ENCODE measurements at places on chromosomes 7 and 10.

DNA sequence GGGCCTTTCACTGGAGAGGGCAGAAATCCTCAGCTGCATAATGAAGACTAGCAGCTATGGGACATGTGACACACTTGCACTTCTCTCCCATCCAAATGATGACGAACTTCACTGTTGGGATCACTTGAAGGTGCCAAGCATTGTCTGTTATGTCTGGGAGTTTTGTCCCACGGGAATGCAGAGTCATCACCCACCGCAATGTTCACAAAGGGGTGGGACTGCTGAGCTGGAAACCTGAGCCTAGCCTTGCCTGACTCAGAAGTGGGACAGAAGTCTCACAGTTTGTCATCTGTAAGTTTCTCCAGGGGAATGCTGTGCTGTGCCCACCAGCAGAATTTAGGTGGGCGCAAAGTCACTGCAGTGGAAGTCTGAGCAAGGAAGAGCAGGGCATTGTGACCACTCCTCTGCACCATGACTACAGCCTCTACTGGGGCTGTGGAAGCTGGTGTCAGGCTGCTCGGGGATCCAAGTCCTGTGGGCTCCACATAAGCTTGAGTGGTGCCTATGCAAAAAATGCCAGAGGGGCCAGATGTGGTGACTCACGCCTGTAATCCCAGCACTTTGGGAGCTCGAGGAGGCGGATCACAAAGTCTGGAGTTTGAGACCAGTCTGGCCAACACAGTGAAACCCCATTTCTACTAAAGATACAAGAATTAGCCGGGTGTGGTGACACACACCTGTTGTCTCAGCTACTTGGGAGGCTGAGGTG, 472.0 kb upstream of the CNTNAP2 start:
- DNase-seq: peak; percentile 3

DNA sequence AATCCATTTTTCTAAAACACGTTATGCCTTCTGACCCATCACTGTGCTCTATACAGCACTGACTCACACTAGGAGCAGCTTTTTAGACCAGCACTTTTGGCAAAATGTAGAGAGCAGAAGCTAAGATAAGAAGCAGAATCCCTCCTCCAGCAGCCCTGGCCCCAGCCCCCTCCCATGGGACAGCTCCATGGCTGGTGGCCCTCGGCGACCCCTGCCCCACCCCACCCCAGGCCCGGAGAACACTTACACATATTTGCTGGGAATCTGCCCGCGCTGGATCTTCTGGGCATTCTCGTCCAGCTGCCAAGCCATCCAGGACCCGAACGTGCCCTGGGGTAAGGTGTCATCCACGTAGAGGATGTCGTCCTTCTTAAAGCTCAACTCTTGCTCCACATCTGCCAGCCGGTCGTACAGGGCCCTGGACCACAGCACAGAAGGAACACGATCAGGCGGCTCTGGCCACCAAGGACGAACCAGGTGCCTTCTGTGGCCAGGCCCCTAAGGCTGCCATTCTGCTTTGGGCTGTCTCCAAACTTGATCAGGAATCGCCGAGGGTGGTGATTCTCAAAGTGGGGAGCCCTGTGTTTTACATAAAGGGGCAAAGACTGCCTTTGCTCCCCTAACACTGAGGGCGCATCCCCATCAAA, 119.9 kb downstream of the DLG5 start:
- no peak for DNase-seq

DNA sequence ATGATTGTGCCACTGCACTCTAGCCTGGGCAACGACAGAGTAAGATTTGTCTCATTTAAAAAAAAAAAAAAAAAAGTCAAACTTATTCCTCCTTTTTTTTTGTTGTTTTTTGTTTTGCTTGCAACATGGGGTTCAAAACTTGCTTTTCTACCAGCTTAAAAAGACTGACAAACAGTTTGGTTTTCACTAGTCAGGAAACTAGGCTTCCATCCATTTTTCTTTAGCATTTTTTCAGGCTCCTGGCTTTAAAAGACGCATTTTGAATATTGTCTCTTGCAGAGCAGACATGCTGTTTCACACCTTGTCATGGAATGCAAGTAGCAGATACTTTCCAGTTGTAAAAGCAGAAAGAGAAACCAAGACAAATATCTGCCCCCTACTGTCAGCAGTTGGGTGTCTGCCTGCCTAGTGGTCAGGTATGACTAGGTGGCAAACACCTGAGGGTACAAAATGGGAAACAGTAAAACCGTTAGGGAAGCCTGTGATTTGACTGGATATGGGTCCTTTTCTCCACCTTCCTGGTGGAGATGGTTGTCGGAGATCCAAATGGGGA, 139.9 kb downstream of the CCDC71L start:
- DNase-seq: no peak

DNA sequence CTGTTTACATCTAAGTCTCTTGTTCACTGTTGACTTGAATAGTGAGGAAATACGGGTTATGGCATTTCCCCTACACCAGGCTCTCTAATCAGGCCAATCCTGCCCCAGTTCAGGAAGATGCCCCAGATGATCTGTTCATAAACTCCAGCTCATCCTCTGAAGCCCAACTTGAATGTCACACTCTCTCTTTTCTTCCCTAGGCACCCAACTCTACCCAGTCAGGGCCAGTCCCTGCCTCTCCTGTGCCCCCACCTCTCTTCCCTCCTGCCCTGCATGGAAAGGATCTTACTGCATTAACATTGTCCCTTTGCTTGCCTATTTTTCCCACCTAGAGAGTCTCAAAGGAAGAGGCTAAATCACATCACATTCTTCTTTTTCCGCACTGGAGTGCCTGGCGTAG, 10.6 kb upstream of the TRPV6 start:
- no peak for DNase-seq

GRCh38 chr7:128879939-128880746, 17.5 kb downstream of the ATP6V1F start:
- DNase-seq: peak; percentile 94

DNA sequence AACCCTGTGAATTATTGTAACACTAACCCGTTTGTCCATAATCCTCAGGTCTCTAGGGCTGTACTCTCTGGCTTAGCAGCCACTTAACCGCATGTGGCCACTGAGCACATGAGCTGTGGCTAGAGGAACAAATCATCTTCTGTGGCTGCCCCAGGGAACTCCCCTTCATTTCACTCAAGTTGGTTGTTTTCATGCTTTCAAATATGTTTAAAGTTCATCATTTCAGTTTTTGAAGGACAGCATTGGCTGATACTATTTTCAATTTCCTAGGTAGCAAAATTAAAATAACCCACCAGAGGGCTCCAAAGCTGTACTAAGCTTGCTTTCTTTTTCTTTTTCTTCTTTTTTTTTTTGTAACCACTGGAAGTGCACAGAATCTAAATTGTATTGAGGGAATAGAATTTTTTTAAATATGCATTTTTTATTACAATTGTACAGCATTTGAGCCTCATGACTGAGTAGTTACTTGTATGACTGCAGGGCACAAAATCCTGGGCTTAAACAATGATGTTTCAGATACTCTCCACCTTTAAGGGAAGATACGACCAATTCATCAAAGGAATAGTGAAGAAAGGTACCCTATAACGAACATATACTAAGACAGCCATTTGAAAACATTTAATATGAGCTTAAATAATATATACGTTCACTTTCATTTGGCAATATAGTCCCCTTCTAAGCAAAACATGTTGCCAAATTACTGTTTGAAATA, 38.6 kb downstream of the MRC1 start:
- DNase-seq: peak; percentile 42

DNA sequence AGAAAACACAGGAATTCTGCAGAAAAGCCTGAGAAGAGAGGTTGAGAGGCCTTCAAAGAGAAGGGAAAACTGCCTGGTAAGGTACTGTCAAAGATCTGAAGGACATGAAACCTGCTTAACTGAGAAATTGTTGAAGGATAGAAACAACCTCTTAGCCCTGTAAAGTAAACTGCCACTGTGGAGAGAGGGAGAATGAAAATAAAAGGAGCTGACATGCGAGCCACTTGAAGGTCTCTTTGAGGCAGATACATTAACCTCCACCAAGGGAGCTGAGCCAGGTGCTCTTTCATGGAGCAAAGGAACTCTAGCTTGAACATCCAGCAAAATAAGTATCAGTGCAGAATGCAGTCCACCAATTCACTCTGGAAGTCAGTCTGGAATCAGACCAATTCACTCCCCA, 108.8 kb upstream of the FEZF1 start:
- DNase-seq: no peak

GRCh38 chr10:127193125-127193524, 3.3 kb downstream of the INSYN2A start:
- no peak for DNase-seq

DNA sequence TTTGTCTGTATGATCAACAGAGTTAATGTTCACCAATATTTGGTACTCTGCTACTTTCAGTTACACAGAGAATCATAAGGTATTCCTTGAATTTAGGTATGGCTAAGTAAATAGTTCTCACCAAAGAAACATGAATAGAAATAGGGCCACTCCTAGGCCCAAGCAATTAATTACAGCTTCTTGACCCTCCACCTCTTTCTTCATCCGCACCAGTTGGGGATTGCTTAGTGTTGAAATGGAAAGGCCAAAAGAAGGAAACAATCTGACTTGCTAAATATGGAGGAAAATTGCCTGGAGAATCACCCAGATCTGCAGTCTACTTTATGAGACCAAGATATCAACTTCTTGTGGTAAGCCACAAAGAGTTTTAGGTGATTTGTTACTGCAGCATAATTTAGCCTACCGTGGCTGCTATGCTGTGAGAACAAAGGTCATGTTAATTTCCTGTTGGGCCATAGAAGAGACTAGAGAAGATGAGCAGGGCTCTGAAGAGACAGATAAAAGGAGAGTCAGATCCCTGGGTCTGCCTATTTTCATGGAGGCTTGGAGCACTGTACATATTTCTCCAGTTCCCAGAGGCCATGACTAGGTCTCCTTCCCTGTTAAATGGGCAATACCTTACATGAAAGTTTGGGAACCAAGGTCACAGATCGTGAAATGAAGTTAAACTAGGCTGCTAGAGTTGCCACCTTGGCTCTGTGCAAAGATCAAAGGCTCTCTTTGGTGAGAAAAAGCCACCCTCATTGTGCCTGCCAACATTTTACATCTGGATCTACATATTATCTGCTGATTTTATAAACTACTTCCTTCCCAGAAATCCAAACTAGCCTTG, 93.3 kb upstream of the GDF10 start:
- no peak for DNase-seq

DNA sequence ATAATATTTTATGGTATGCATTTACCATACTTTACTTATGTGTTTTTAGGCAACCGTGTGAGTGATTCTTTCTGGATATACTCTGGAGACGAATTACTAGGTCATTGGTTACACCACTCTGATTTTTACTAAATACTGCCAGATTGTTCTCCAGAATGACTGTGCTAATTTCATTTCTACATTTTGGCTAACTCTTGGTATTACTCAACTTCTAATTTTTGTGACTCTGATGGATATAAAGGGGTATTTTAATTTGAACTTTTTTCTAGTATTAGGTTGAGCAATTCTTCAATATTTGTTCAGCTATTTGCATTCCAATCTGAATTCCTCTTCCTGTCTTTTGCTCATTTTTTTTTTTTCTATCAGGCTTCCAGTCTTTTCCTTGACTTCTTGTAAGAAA, 223.6 kb downstream of the MDFIC start:
- peak; percentile 44 for DNase-seq

GRCh38 chr7:16710651-16711050, 42.9 kb upstream of the TSPAN13 start:
- no peak for DNase-seq

- peak; percentile 83 for DNase-seq
These were observed 185.2 kb upstream of the ITGB1 start for GRCh38 chr10:33143160-33143728.

Measured in AG20443 (cell line).